A375 (cell line): ENCODE measurements at places on chromosomes 5 and 9. TPM values are rescaled to one million over a fixed set of nuclear protein-coding genes. Genes with fewer than 3 reads are reported as not detected.

Gene SPATA31E1
- not detected in 2 replicates for total RNA-seq

Gene CCDC183
- total RNA-seq: 0.13 TPM in 1 of 2 replicates, not detected in the other

Gene GLDC
- 10.4 and 15.6 TPM in 2 replicates for total RNA-seq

Gene PDE8B
- 0.30 and 1.1 TPM in 2 replicates for total RNA-seq
